Fibroblast of lung (primary cell): ENCODE measurements at places on chromosomes 1 and 21.
A peak's percentile ranks its signal among the peaks of the same experiment; 100 is the strongest.

DNA sequence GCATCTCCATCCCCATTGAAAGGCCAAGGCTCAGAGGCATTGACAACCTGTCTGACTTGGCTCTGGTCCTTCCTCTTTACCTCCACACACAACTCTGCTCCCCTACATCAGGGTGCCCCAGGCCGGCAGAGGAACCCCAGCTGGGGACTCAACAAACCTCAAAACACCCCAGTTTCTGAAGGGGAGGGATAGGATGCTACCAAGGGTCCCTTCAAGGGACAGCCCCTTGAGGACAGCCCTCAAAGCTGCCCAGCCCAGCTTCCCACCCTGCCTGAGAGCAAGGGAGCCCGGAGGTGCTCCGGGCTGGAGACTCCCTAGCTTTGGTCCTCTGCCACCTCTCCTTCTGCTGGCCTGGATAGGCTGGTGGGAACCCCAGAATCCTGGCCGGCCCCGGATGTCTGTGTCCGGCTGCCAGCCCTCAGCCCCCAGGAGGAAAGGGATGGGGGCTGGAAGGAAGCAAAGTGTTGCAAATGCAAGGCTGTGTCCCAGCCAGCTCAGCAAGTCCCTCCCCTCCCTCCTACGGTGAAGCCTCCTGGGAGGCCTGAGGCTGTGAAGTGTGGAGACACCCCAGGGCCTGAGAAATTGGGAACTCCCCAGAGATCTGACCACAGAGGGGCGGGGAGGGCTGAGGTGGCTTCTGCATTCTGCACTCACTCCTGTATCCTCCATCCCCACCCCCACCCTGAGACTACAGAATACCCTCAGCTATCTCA lies 1.1 kb upstream of the MARCKSL1 start:
- peak; percentile 53 for DNase-seq

DNA sequence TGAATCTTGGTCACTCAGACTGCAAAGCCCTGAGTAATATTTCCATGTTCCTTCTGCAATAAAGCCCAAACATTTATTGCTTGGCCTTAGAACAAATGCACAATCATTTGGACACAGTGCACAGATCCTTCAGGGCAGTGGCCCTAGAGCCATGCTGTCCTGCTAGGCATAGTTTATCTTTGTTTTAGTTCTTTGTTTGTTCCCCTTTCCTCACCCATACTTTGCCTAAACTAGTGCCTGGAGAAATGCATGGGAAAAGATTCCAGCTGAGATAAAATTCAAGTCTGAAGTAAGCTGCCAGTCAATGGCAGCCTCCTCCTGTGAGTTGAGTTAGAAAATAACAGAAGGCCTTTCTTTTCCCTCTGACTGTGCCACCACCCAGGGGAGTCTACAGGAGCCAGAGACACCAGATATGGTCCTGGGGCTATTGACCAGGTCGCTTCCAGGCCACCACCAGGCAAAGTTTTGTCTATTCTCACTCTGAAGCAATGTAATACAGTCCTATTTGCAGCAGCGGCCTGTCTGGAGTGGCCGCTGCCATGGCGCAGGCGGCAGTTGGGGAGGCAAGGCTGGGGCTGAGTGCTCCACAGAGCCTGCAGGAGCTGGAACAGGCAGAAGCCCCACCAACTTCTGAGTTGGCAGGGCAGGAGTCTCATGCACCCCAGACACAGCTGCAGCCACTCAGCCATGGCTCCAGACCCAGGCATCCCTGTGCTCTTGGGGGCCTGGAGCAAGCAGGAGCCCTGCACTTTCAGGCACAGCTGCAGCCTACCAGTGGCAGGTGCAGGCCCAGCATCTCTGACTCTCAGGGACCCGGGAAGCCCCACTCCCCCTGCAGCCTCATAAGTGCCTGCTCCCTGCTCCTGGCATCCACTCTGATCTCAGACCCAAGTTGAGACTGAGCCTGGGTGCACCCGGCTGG lies 258.6 kb downstream of the GPATCH2 start:
- no peak for DNase-seq

GRCh38 chr1:78699813-78700212 lies 50.2 kb downstream of the IFI44 start:
- DNase-seq: no peak

- no peak for DNase-seq
Measured at GRCh38 chr1:85475055-85475454, 10.1 kb upstream of the DDAH1 start.

DNA sequence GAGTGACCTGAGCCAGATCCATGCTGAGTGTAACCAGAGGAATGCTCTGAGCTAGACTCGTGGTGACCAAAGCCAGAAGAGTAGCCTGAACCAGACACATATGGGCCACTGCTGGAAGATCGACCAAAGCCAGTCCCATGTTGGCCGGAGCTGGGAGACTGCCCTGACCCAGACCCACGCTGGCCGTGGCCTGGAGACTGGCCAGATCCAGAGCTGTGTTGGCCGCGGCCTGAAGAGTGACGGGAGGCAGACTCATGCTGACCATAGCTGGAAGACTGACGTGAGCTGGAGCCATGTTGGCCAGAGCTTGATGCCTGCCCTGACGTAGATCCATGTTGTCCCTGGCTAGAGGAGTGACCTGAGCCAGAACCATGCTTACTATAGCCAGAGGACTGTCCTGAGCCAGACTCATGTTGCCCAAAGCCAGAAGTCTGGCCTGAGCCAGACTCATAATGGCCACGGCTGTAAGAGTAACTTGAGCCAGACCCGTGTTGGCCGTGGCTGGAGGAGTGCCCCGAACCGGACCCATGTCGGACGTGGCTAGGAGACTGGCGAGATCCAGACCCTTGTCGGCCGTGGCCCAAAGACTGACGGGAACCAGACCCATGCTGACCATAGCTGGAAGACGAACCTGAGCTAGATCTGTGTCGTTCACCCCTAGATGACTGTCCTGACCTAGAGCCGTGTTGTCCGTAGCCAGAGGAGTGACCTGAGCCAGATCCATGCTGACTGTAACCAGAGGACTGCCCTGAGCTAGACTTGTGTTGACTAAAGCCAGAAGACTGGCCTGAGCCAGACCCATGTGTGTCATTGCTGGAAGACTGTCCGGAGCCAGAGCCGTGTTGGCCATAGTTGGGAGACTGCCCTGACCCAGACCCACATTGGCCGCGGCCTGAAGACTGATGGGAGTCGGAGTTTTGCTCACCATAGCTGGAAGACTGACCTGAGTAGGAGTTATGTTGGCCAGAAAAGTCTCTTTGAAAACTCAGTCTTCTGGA lies 3.5 kb downstream of the HRNR start:
- DNase-seq: no peak

DNA sequence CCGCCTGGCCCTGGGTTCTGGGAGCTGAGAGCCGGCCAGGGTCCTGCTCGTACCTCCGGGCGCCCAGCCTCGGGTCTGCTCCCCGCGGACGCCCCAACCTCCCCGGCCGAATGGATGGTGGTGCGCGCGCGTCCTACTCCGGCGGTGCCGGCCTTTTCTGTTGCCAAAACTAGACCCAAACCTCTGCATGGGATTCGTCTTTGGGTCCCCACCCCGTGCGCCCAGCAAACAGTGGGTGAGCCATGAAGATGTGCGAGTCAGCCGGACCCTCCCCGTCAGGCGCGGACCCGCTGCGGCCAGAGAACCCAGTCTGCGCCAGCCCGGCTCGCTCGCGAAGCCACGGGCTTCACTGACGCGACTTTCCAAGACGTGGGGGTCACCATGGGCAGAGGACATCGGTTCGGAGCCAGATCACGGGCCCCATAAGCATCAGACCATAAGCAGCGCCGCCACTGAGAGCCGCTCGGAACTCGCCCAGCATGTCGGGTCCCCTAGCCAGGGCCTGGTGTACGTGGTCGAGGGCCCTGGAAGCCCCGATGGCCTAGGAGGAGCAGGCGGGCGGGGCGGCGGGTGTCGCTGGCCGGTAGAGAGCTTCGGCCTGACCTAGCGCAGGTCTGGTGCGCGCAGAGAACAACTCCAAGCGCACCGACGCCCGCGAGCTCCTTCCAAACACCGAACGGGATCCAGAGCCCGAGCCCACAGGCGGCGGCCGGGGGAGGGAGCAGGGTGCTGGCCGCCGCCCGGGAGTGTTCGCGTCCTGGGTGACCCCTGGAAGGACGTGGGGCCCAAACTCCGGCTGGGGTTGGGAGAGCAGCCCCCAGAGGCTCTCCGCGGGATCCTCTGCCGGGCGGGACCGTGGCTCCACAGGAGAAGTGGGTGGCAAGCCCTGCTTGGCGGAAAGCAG lies 1.0 kb upstream of the TP73 start:
- no peak for DNase-seq
